ENCODE measurements at places on chromosomes 7 and 10. TPM values are rescaled to one million over a fixed set of nuclear protein-coding genes. Genes with fewer than 3 reads are reported as not detected.

DNA sequence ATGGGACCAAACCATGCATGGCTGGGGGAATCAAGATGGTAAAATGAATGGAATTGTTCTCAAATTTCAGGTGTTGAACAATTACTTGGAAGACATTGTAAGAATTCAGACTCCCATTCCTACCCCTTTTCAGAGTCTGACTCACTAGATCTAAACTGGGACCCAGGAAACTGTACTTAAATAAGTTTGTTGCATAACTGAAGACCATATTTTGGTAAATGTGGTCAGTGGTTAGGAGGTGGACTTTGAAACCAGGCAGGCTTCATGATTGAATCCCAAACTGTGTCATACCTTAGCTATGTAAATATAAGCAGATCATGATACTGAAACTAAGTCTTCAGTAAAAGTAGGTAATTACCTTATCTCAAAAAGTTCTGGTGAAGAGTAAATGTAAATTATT is 41.7 kb downstream of the ZWINT start:
- no peaks in the 10 kb centered on the region for H3K4me1 ChIP-seq
- H3K36me3 ChIP-seq, result no peaks in the 10 kb centered on the region
- no peak for DNase-seq
- H3K4me3 ChIP-seq, result no peak overlapping the region
- H3K27me3 ChIP-seq, result no peaks in the 10 kb centered on the region

SPDYE16 gene
- total RNA-seq, result not detected

C10orf90 gene
- not detected for total RNA-seq

LIPF gene
- not detected for total RNA-seq

ARMH3 gene
- 18.0 TPM for total RNA-seq

GRCh38 chr7:38147005-38147404 is 31.0 kb upstream of the STARD3NL start:
- no peaks in the 10 kb centered on the region for H3K4me1 ChIP-seq
- no peaks in the 10 kb centered on the region for H3K27me3 ChIP-seq
- no peak for DNase-seq
- no peak overlapping the region for H3K27ac ChIP-seq

GRCh38 chr10:63929831-63930467 is 408.7 kb downstream of the REEP3 start:
- H3K27me3 ChIP-seq, result no peaks in the 10 kb centered on the region
- no peak overlapping the region for H3K4me3 ChIP-seq
- DNase-seq, result no peak
- H3K27ac ChIP-seq, result no peak overlapping the region

PILRA gene
- 4.9 TPM for total RNA-seq

GRCh38 chr10:69464401-69464800 is 13.1 kb downstream of the TSPAN15 start:
- DNase-seq, result no peak
- peaks cover 62% of the 10 kb centered on the region for H3K4me1 ChIP-seq
- no peak overlapping the region for H3K4me3 ChIP-seq
- peak overlapping the region; percentile 80 for H3K27ac ChIP-seq
- H3K27me3 ChIP-seq, result no peaks in the 10 kb centered on the region
- H3K36me3 ChIP-seq, result no peaks in the 10 kb centered on the region

ATOH7 gene
- total RNA-seq, result 0.27 TPM

GRCh38 chr10:92242910-92243671 is 47.8 kb downstream of the CPEB3 start:
- H3K36me3 ChIP-seq, result no peaks in the 10 kb centered on the region
- DNase-seq, result peak; percentile 66
- peaks cover 43% of the 10 kb centered on the region for H3K4me1 ChIP-seq
- no peaks in the 10 kb centered on the region for H3K27me3 ChIP-seq

PHKG1 gene
- 1.2 TPM for total RNA-seq

APBB1IP gene
- 2.5 TPM for total RNA-seq
